ENCODE measurements at places on chromosomes 6 and 20.
A peak's percentile ranks its signal among the peaks of the same experiment; 100 is the strongest.

DNA sequence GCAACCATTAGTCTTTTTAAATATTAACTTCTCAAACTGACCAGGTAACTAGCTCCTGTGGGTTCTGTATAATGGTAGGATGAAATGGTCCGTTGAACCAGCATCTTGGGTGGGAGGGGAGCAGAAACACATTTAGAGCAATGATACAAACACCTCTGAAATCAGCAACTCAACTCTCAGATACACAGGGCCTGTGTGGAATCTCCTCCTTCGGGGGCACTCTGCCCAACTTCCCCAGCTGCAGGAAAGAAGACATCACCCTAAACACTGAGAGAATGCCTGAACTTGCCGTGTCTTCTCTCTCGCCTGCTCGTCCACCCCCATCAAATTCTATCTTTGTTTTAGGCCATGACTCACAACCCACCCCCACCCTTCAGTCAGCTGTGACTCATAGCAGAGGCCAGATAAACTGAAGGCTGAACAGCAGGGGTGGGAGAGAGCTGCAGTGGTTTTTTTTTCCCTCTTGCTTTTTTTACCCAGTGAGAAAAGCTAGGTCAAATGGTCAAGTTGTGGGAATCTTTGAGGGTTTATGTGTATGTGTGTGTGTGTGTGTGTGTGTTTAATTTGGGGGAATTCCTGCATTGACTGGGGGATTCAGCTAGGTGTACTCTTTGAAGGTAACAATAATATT is 593.4 kb upstream of the JAG1 start:
- peaks cover 5% of the 10 kb centered on the region for H3K4me1 ChIP-seq
- no peaks in the 10 kb centered on the region for H3K27me3 ChIP-seq
- DNase-seq: no peak
- H3K36me3 ChIP-seq: no peaks in the 10 kb centered on the region
- no peak overlapping the region for H3K27ac ChIP-seq

DNA sequence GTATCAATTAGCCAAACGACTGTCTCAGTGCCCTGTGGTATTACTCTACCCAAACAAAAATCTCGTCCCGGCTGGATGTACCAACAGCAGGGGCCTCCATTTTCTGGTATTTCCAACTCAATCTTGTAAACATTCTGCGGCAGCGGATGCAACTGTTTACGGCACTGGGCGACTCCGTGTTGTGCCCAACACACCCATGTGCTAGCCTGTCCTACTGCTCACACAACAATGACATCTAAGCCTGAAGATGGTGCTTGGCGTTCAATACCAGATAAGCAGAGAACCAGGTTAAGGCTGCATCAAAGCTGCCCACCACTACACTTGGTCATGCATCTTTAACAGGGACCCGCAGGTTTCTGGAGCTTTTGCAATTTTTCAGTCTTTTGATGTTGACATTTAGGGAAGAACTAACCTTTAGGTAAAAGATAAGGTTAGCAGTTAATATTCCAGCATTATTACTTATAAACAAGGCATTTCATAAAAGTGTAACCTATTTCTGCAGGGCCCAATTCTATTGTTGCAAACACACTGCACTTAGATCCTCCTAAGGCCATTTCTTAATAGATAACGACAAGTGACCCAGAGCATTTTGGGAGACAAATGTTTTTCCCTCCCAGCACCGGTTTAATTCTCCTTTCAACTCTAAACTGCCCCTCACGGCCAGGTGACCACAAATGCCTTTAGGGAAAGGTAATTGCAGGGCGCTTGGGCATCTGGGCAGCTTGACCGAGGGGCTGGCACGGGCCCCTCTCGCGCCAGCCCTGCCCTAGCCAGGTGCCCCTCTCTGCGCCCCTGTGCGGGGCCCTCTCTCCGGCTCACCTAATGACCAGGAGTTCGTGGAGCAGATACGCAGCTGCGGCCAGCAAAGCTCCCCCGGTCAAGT is 945 bp downstream of the FAXC start:
- peaks cover 66% of the 10 kb centered on the region for H3K27me3 ChIP-seq
- H3K4me1 ChIP-seq: peaks cover 11% of the 10 kb centered on the region
- no peaks in the 10 kb centered on the region for H3K36me3 ChIP-seq

DNA sequence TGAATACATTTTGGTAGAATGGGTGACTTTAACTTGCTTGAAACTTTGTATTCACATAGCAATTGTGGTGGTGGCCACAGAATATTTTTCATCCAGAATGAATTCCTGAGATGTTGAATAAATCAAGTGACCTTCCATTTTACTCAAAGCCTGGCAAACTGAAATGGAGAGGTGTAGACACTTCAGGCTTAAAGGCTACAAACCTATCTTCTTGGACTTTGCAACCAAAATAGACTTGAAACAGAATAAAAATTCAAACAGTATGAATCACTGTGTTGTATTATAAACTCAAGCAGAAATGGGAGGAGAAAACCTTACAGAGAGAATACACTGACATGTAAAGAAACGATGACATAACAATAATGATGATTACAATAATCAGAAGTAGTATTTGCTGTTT is 371.6 kb downstream of the BCKDHB start:
- no peaks in the 10 kb centered on the region for H3K27me3 ChIP-seq
- H3K27ac ChIP-seq: no peak overlapping the region
- no peaks in the 10 kb centered on the region for H3K36me3 ChIP-seq
- no peaks in the 10 kb centered on the region for H3K4me1 ChIP-seq

DNA sequence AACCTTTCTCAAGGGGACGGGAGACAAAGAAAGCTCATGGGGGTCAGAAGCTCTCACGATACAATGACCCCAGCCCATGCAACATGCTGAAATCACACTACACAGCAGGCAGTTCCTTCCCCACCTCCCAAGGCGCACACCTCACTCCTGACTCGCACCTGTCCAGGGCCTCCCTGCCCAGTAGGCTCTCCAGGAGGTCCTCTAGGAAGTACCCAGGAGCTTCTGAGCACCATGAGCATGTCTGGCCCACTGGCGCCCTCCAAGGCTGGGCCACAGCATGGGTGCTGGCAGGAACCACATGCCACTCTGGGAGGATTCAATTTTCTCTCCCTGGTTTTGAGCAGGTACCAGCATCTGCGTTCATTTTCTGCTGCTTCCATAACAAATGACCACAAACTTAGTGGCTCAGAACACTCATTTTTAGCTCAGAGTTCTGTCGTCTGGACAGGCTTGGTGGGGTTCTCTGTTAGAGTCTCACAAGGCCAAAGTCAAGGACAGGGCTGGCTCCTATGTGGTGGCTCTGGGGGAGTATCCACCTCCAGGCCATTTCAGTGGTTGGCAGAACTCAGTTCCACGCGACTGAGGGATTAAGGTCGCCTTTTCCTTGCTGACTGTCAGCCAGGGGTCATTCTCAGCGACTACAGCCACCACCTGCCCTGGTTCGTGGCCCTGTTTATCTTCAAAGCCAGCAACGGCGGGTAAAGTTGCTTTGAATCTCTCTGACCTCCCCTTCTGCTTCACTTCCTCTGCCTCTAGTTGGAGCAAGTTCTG is 32.7 kb downstream of the ACSS1 start:
- DNase-seq: no peak
- H3K36me3 ChIP-seq: peaks cover 10% of the 10 kb centered on the region
- no peak overlapping the region for H3K4me3 ChIP-seq
- H3K27ac ChIP-seq: no peak overlapping the region

- H3K4me3 ChIP-seq: peak overlapping the region; percentile 83
- peaks cover 20% of the 10 kb centered on the region for H3K4me1 ChIP-seq
- H3K27me3 ChIP-seq: no peaks in the 10 kb centered on the region
Observed at GRCh38 chr6:44073612-44074438, 53.4 kb downstream of the MRPL14 start.

DNA sequence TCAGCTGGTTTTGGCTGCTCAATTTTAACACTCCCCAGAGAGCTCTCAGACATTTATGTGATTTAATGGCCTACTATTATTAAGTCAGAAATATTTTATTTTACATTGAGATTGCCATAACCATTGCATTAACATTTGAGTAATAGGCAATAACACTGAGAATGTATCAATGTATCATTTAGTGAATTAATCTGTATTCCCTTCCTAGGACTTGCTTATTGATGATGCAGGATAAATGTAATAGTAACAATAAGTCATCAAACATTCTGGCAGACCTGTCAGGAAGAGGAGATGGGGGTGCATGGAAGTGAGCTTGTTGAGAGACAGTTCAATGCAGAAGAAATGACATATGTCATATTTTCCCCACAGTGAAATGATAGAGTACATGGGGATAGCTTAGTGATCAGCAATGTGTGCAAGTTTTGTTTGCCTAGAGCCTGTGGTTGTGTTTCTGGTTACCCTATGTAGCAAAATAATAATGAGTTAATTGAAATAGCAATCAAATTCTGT is 458.9 kb downstream of the EYS start:
- no peak for DNase-seq
- no peak overlapping the region for H3K27ac ChIP-seq
- no peaks in the 10 kb centered on the region for H3K36me3 ChIP-seq
- H3K27me3 ChIP-seq: no peaks in the 10 kb centered on the region
- H3K4me1 ChIP-seq: no peaks in the 10 kb centered on the region
- H3K4me3 ChIP-seq: no peak overlapping the region

DNA sequence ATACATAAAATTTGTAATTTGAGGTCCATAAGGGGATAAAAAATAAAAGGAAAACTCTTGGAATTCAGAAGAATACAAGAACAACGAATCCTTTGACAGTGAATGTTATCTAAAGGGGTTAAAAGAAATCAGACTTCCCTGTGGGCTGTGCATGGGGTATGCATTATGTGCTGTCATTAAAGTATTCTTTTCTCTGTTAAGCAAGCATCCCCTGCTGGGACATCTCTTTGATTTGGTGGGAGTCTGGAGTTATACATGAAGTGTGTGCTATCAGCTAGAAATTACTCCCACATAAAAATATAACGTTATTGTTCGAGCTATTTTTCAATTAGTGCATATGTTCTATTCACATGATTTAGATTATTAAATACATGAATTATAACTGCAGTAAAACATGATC is 195.2 kb downstream of the CENPW start:
- no peak overlapping the region for H3K27ac ChIP-seq
- H3K4me3 ChIP-seq: no peak overlapping the region
- DNase-seq: no peak
- no peaks in the 10 kb centered on the region for H3K36me3 ChIP-seq
- H3K4me1 ChIP-seq: peaks cover 2% of the 10 kb centered on the region
- H3K27me3 ChIP-seq: no peaks in the 10 kb centered on the region

DNA sequence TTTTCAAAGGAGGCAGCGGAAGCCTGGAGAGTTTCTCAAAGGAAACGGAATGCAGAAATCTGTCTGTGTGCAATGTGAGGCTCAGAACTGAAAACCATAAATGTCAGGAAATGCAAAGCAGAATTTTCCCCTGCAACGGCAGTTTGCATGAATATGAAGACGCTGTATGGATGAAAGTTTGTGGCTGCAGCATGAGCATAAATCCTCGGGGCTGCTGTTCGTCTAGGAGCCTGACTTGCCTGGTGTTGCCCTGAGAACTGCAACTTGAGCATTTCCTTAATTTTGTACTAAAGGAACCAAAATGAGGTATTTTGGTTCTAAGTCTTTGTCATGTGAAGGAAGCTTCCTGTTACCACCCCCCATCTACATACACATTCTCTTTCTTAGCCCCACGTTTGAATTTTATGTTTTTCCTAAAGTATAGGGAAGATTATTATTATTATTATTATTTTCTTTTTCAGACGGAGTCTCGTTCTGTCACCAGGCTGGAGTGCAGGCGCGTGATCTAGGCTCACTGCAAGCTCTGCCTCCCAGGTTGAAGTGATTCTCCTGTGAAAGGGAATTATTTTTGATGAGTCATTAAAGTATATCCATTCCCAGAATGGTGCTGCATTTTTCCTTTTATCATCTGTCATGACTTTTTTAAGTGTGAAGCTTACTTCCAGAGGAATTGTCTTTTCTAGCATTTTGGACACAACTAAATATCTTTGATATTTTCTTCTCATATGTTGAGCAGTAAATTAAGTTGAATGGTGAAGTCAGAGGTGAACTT is 33.1 kb downstream of the MTHFD1L start:
- no peaks in the 10 kb centered on the region for H3K27me3 ChIP-seq
- H3K27ac ChIP-seq: no peak overlapping the region
- H3K36me3 ChIP-seq: peaks cover 42% of the 10 kb centered on the region

DNA sequence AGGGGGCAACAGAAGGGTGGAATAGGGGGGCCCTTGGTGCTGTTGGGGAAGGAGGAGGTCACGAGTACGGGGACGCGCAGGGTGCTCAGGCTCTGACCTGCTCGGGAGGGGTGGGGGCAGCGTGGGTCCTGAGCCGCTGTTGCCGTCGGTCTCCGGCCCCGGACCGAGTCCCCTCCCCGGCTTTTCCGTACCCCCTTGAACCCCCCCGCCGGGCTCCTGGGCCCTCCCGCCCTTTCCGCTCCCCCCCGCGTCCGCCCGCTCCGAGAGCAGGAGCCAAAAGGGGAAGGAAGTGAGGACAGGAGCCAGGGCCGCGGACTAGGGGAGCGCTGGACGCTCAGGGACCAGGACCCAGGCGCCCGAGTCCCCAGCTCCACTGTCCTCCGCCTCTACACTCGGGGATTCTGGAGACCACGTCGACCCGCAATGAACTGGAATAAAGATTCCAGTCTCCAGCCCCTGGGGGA is at the start of gene RGL2:
RGL2 (minus strand) TSS at position 170 of the 464 bp plus-strand sequence. CDS start 332 bp downstream, outside the sequence.
- H3K4me3 ChIP-seq: peak within 1 kb of the TSS; percentile 93
- DNase-seq: peak; percentile 54
- H3K36me3 ChIP-seq: peaks cover 58% of the 10 kb centered on the region
- H3K4me1 ChIP-seq: peaks cover 21% of the 10 kb centered on the region
- H3K27me3 ChIP-seq: no peaks in the 10 kb centered on the region

DNA sequence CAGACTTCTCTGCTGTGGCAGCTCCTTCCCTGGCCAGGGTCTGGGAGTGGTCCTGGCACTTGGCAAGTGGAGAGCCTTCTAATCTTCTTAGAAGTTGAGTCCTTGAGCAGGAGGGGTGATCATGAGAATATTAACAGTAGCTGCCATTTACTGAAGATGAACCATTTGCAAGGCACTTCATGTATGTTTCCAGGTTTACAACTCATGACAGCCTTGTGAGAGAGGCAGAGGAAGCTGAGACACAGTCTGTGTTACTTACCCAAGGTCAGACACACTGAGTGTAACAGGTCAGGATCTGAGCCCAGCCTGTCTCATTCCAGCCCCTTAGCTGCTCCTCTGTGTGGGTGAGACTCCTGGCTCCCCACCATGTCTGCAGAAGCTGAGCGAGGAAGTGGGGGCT is 45.5 kb upstream of the SRF start:
- no peak for DNase-seq
- H3K36me3 ChIP-seq: no peaks in the 10 kb centered on the region
- no peak overlapping the region for H3K27ac ChIP-seq
- H3K4me1 ChIP-seq: no peaks in the 10 kb centered on the region

GRCh38 chr20:44961870-44962267 is 1.7 kb upstream of the TOMM34 start:
- peaks cover 35% of the 10 kb centered on the region for H3K36me3 ChIP-seq
- peak overlapping the region; percentile 23 for H3K4me3 ChIP-seq
- peak overlapping the region; percentile 23 for H3K27ac ChIP-seq
- H3K27me3 ChIP-seq: no peaks in the 10 kb centered on the region
- peaks cover 57% of the 10 kb centered on the region for H3K4me1 ChIP-seq
- DNase-seq: no peak
